CD4-positive, alpha-beta T cell treated with Interleukin-12 subunit alpha and Interleukin-12 subunit beta, for 1 hour (primary cell): ENCODE measurements at places on chromosomes 13 and 19.

- DNase-seq, result no peak
These were observed 8.3 kb upstream of the NBEA start for GRCh38 chr13:34933786-34934185.

GRCh38 chr13:43293561-43293960 lies 270.2 kb downstream of the DNAJC15 start:
- no peak for DNase-seq

GRCh38 chr19:17086120-17086519 lies 10.5 kb downstream of the MYO9B start:
- no peak for DNase-seq

DNA sequence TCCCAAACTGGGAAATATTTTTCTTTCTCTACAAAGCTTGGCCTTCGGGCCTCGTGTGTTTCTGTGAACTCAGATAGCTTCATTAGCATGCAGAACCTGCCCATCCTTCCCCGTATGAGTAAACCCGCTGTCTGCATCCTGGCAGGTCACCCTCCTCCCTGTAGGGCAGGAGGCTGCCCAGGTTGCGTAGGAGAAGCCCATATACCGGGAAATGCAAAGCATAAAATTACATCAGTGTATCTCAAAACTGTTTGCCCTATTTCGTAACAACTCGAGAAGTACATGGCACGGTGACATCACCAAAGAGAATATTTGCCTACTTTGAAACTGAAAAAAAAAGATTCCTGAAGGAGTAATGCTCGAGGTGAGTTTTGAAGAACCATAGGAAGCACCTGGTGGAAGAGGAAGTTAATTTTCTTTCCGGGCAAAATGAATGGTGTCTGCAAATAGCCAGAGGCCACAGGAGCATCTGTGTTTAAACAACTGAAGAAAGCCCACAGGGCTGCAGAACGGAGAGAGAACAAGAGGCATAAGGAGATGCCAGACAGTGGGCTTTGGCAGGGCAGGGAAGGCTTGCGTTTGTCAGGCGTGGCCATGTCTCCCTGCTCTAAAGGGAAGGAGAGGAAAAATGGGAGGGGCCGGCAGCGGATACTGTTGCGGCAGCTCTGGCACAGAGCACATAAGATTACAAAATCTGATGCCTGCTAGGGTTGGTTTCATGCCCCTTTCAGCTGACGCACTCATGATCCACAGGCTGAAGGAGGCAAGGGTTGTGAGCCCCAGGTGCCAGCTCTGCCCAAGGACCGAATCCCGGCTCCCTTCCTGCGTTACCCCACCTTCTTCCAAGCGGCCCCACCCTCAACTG lies 81.4 kb downstream of the IRS2 start:
- DNase-seq, result no peak

GRCh38 chr13:28049880-28050875 lies 50.2 kb downstream of the FLT3 start:
- no peak for DNase-seq
